ENCODE measurements at places on chromosomes 4 and X. TPM values are rescaled to one million over a fixed set of nuclear protein-coding genes. Genes with fewer than 3 reads are reported as not detected.
A peak's percentile ranks its signal among the peaks of the same experiment; 100 is the strongest.

ARFIP1 gene
- 38.9 TPM for total RNA-seq

SPOCK3 gene
- not detected for total RNA-seq

RADX gene
- total RNA-seq: 0.24 TPM

XAGE2 gene
- total RNA-seq: not detected

- H3K4me3 ChIP-seq: peak overlapping the region; percentile 39
- no peaks in the 10 kb centered on the region for H3K36me3 ChIP-seq
- H3K4me1 ChIP-seq: no peaks in the 10 kb centered on the region
- no peak for DNase-seq
These were observed 89.9 kb downstream of the EFHC2 start for GRCh38 chrX:44253575-44253942.

- DNase-seq: no peak
- H3K27me3 ChIP-seq: no peaks in the 10 kb centered on the region
- no peaks in the 10 kb centered on the region for H3K36me3 ChIP-seq
- no peak overlapping the region for H3K4me3 ChIP-seq
- no peak overlapping the region for H3K27ac ChIP-seq
These were observed 218.6 kb downstream of the GRID2 start for GRCh38 chr4:92522356-92522755.

GRCh38 chr4:11534623-11535302 is 106.1 kb upstream of the HS3ST1 start:
- peaks cover 5% of the 10 kb centered on the region for H3K36me3 ChIP-seq
- no peak overlapping the region for H3K27ac ChIP-seq
- no peak for DNase-seq
- no peak overlapping the region for H3K4me3 ChIP-seq
- H3K27me3 ChIP-seq: no peaks in the 10 kb centered on the region
- no peaks in the 10 kb centered on the region for H3K4me1 ChIP-seq

DNA sequence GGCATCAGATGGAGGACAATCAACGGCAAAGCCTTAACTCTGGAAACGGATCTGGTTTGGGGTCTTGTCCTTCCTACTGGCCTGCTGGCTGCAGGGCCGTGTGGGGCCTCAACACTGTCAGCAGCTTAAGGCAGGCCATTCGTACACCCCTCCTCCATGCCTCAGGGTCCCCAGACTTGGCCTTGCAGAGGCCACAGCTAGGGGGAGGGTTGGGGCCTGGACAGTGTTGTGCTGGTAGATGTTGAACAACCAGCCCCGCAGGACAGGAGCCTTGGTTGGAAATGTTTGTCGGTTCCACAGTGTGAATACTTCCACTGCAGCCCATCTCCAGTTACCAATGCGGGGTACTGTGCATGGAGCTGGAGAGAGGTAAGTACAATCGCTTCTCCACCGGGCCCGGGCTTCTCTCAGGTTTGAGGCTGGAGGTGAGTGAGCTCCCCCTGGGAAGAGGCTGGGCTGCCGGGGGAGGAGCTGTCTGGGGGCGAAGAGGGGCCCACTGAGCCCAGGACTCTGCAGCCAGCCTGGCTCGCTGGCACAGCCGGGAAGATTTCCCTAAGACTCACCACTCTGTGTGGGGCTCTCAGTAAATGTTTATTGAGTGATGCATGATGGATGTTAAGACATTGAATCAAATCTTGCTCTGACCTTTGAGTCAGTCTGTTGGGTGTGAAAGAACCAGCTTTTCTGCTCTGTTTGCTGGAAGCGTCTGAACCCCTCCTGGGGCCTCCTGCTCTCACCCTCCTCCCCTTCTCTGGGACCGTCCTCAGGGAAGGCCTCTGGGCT is 19.7 kb upstream of the GPR78 start:
- H3K27me3 ChIP-seq: peaks cover 10% of the 10 kb centered on the region
- peaks cover 35% of the 10 kb centered on the region for H3K4me1 ChIP-seq
- H3K4me3 ChIP-seq: no peak overlapping the region
- H3K36me3 ChIP-seq: no peaks in the 10 kb centered on the region
- H3K27ac ChIP-seq: no peak overlapping the region
- DNase-seq: peak; percentile 25

- DNase-seq: no peak
- peaks cover 11% of the 10 kb centered on the region for H3K27me3 ChIP-seq
- peaks cover 36% of the 10 kb centered on the region for H3K36me3 ChIP-seq
These were observed 14.0 kb downstream of the SHOX start for GRCh38 chrX:644304-645281.

GRCh38 chr4:40952217-40952616 is 202.5 kb downstream of the NSUN7 start:
- H3K4me1 ChIP-seq: 0 out of 2 replicates have a peak, but pooled peaks cover 6% of the 10 kb centered on the region
- no peak overlapping the region for H3K4me3 ChIP-seq
- H3K27me3 ChIP-seq: no peaks in the 10 kb centered on the region
- H3K27ac ChIP-seq: no peak overlapping the region
- peaks cover 4% of the 10 kb centered on the region for H3K36me3 ChIP-seq
- no peak for DNase-seq
